T-helper 17 cell (primary cell): ENCODE measurements at places on chromosomes 11 and 22.

DNA sequence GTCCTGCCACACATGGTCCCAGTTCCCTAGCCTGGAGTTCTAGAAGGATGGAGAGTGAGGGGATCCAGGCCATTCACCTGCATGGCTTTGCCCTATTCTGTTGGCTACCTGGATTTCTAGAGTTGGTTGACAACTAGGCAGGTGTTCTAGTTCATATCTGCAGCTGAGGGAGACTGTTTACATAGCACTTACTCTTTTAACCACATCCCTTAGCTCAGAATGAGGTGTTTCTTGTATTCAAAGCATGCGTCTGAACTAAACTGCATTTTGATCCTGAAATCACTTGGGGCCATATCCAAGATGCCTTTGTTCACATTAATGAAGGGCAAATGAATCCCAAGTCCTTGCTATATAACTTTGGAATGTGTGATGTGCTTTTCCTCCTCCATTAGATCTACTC is 60.9 kb downstream of the SYT13 start:
- DNase-seq: no peak

DNA sequence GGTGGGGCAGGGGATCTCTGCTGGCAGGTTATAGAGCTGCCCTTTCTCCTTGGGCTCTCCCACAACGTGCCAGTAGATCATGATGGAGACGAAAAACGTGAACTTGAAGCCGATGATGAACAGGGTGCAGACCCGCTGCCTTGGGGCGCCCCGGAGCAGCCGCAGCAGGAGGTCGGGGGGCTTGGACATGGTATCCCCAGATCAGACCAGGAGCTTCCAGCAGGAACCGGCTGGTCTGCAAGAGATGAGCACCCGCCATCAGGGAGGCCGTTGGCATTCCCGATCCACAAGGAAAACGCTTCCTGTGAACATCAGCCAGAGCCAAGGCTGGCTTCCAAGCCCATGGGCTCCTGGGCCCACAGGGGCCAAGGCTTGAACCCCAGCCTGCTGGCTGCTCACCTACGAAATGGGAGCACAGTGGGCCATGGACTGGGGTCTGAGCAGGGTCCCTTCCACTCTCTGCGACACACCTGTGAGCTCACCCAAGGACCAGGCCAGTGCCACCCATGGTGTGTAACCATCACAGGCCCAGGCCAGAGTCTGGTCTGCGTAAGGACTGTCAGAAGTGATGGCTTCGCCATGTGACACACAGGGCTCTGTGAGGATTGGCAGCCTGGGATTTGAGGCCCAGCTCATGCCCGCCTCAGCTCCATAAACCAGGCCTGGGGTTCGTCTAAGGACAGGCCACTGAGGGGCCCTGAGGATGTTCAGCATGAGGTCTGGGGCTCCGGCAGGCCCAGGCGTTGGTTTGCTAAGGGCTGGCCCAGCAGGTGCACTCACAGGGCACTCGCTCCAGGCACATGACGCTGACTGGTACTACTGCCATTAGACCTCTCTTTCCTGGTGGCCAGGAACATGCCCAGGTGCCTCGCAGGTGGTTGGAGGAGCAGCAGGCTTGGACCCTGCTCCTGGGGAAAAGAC is 26.6 kb downstream of the A4GALT start:
- no peak for DNase-seq

DNA sequence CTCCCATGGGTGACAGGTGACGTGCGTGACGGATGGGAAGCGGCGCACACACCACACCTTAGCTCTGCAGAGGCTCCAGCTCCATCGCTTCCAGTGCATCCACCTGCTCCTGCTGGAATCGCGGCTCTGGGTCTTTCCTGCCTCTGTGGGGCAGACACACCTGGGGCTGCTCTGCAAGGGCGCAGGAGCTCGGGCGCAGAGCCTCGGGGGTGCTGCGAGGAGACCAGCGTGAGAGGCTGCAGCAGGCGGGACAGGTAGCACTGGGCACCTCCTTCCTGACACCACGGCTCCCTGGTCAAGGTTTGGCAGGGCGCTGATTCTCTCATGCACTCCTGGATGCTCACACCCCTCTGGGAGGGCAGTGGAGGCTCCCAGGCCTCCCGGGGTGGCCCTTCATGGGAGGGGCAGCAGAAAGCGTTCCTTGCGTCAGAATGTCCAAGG is 1494.3 kb downstream of the BRD1 start:
- no peak for DNase-seq

GRCh38 chr11:57834852-57835251 is 73.2 kb downstream of the CTNND1 start:
- DNase-seq: no peak

DNA sequence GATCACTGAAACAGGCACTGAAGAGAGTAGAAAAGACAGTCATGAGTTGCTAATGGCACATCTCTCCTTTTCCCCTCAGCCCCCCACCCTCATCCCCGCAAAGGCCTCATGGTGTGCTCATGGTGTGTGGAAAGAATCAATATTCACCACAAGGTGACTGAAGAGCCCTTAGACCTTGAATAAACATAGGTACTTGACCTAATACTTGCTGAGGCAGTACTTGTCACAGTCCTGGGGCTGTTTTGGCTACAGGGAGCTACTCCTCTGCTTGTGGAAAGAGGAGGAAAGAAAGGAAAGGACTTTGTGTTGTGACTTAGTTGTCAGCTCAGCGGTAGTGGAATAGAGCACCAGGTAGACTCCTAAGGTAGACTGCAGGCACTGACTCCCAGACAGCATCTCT is 537.8 kb upstream of the CCDC179 start:
- DNase-seq: no peak

- no peak for DNase-seq
Measured at GRCh38 chr22:18977824-18978425, 41.8 kb upstream of the PRODH start.

- DNase-seq: no peak
Measured at GRCh38 chr11:37978647-37979046, 1380.6 kb upstream of the RAG2 start.

DNA sequence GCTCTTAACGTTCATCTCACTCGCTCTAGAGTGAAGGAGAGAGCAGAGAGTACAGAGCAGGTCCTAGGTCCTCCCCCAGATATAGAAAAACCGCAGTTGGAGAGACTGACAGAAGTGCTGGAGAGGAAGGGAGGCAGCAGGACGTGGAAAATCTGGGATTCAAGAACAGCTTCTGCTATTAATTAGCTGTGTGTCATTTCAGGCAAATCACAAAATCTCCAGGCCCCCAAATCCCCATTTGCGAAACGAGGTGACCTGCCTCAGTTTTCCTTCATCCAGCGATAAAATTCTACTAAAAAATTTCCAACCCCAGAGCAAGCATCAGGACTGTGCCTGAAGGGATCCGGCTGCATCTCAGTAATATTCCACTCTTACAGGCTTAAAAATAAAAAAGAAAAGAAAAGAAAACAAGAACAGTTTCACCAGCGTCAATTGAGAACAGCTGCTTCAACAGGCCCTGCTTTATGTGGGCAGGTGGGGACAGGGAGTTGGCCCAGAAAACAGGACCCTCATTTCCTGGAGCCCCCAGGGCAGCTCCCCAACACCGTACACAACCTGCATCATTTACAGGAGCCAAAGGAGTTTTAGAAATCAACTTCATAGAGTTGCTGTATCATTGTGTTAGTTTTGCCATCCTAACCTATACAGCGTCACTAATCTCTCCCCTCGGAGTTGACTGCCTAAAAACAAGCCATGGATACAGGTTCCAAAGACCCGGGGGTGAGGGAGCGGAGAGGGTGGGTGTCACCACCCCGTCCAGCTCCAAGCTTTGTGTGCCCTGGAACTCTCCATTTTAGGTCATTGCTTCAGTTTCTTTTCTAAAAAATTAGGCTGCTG is 2.3 kb upstream of the MALAT1 start:
- no peak for DNase-seq

DNA sequence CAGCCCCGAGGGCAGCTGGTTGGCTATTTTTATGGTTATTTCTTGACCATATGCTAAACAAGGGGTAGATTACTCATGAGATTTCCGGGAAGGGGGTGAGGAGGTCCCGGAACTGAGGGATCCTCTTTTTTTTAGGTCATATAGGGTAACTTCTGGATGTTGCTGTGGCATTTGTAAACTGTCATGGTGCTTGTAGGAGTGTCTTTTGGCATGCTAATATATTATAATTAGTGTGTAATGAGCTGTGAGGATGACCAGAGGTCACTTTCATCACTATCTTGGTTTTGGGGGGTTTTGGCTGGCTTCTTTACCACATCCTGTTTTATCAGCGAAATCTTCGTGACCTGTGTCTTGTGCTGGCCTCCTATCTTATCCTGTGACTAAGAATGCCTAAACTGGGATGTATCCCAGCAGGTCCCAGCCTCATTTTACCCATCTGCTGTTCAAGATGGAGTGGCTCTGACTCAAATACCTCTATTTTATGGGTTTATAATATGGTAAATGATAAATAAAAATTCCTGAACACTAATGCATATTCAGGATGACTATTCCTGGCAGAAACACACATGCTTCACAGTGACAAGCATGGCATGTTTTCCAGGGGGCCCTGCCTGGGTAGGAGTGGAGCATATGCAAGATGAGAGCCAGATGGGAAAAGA is 11.2 kb downstream of the KREMEN1 start:
- no peak for DNase-seq
